Upper lobe of left lung (tissue), 6 donors: ENCODE measurements at places on chromosomes 7 and 10. TPM values are rescaled to one million over a fixed set of nuclear protein-coding genes. Genes with fewer than 3 reads are reported as not detected.

GRCh38 chr7:7221599-7222038, 39.3 kb downstream of the C1GALT1 start:
- no peak for DNase-seq

GRCh38 chr10:103572347-103573204, 79.1 kb downstream of the NEURL1 start:
- no peak for DNase-seq

C10orf62 gene
- not detected for total RNA-seq

DNA sequence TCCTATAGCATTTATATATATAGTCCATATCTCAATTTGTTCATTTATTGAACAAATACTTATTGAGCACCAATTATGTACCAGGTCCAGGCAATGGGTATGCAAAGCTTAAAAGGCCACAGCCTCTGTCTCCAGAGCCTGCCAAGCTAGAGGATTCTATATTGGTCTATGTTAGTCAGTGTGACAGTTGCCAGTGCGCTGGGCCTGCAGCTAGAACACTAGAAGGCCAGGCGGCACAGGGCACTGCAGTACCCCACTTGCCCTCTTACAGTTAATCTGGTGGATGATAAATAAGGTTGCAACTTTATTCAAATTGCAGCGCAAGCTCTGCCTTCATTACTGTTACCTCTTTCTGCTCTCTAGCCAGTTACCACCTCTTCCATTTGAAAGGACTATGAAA, 68.8 kb downstream of the PPP1R3C start:
- DNase-seq: no peak

DEPP1 gene
- 161 TPM for total RNA-seq
